T-cell (primary cell): ENCODE measurements at places on chromosomes 3 and 15.

GRCh38 chr15:96887730-96888129 is 557.2 kb downstream of the NR2F2 start:
- DNase-seq = no peak

GRCh38 chr3:24709956-24710355 is 215.3 kb upstream of the THRB start:
- DNase-seq = no peak

DNA sequence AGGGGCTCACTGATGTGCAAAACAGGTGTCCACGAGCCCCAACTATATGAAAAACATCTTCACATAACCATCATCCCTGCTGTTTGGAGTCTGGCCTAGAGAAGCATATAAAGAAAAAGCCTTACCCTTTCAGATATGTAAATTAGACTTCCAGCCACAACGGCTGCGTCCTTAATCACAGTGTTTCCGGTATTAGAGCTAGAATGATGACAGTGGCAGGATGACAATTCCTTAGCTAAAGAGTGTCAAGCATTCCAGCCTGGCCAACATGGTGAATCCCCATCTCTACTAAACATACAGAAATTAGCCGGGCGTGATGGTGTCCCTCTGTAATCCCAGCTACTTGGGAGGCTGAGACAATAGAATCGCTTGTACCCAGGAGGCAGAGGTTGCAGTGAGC is 19.5 kb upstream of the SAMD7 start:
- no peak for DNase-seq

- DNase-seq = peak; percentile 79
These were observed 425 bp upstream of the FYTTD1 start for GRCh38 chr3:197749315-197749600.

DNA sequence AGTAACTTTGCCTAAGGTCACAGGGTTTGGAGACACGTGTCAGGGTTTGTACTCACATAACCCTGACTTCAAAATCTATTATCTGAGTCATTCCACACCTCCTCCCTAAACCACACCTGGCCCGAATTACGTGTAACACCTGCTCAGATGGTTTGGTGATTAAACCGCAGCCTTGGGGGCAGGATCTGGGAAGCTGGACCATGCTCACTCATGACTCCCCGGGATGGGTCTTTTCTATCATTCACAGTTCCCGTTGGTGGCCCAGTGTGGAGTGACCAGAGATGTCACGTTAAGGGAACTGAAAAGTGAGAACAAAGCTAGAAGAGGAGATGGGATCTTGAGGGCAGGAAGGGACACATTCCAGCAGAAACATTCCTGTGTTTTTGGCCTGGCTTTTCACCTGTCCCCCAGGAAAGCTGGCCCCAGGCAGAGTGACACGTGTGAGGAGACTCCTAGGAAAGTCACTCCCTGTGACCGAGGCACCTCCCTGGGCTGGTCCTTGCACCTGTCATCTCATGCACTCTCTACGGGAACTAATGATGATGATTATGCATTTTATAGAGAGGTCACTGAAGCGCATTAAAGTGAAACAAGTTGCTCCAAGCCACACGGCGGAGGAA is 75.4 kb upstream of the POMGNT2 start:
- peak; percentile 14 for DNase-seq

GRCh38 chr15:36977659-36978058 is 122.7 kb downstream of the MEIS2 start:
- DNase-seq = no peak

GRCh38 chr3:46888705-46889104 is 11.2 kb downstream of the PTH1R start:
- DNase-seq = no peak

DNA sequence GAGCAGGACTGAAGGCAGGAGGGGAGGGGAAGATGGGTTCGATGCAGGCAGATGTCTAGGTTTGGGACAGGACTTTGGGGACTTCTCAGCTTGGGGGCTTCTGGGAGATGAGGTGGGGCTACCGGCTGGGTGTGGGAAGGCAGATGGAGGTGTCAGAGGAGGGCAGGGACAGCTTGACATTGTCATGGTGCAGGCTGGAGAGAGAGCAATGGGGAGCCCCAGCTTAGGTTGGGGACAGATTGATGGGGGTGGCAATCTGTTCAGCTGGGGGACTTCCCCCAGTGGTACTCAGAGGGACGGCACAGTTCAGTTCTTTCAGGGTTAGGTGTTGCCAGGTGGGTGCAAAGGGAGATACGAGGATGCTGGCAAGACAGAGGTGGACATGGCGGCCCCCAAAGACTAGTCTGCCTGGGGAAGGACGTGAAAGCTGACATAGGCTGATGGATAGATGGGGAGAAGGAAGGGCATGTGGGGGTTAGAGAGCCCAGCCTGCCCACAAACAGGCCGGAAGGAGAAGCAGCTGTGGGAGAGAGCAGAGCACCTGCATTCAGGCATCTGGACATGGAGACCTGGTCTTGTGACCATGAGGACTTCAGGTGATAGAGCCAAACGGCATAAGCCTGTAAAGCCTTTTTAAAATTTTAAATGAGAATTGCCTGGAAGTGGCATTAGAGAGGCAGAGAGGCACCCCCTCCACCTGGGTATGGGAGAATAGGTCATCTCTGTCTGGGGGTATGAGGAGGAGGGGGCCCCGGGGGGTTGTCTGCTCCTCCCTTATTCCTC is 21.1 kb downstream of the ACAA1 start:
- DNase-seq = no peak

DNA sequence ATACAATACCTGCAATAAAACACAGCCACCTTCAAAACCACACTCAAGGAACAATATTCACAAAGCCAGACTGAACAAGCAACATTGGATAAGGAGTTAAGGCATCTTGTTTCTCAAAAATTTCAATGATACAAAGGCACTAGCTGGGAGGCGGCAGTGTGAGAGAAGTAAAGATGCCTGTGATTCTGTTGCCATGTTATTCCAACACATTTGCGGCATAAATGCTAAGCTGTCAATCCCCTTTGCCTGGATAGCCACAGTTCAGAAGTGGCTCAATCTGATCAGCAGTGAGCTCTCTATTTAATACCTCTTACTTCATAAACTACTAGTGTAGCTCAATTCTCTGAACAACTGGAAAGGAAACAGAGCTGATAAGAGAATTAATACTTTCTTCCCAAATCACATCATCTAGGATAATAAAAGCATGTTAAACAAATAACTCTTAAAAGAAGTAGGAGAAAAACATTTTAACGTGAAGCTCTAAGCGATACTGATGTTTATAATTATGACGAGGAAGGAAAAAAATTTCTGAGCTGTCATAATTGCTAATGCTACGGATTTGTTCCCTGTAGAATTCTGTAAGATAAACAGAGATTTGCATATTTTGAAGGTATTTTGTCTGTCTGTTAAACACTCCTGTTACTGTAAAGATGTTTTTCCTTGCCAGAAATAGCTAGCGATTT is 358.4 kb downstream of the FOXP1 start:
- no peak for DNase-seq

DNA sequence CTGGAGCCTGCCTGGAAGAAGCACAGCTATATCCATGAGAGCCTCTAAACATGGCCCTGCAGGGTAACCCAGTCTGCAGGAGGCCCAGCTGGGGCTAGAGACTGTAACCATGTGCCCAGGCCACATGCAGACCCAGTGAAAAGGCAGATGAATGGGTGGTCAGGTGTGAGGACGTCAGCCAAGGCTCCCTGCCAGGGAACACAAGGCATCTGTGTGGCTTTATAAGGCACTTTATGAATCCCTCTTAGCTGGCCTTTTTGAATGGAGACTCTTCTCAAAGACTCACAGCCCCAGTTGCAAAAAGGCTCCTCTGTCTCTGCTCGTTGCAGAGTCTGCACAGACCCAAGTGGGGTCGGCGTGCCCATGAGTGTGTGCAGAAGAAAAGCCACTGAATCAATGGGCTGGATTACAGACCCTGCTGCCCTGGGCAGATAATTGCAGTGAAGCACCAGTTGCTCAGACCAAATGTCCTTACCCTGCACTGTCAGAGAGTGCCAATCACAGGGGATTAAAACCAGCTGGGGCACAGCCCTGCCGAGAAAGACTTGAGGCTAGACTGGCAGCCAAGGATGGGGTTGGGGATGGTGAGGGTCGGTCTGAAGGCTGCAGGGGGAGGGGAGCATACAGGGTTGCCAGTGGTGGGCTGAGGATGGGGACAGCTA is 154.2 kb downstream of the RAB11A start:
- DNase-seq = no peak

GRCh38 chr3:45123030-45123429 is 23.1 kb downstream of the CDCP1 start:
- DNase-seq = no peak
